ENCODE measurements at places on chromosomes 1 and 21. TPM values are rescaled to one million over a fixed set of nuclear protein-coding genes. Genes with fewer than 3 reads are reported as not detected.

FCRL4 gene
- total RNA-seq, result not detected

MAN1C1 gene
- total RNA-seq, result 1.5 TPM

ELF3 gene
- total RNA-seq, result not detected

OR14K1 gene
- not detected for total RNA-seq

FAM177B gene
- total RNA-seq, result not detected

ABCA4 gene
- total RNA-seq, result 0.18 TPM

MYOCOS gene
- not detected for total RNA-seq

SPATA45 gene
- not detected for total RNA-seq

CLCA4 gene
- total RNA-seq, result not detected

CFAP74 gene
- total RNA-seq, result not detected
